ENCODE measurements at places on chromosomes 7 and 10. TPM values are rescaled to one million over a fixed set of nuclear protein-coding genes. Genes with fewer than 3 reads are reported as not detected.
A peak's percentile ranks its signal among the peaks of the same experiment; 100 is the strongest.

NFKB2 gene
- 14.6 TPM for polyA plus RNA-seq

GTF2IRD1 gene
- 1.6 TPM for polyA plus RNA-seq

DNA sequence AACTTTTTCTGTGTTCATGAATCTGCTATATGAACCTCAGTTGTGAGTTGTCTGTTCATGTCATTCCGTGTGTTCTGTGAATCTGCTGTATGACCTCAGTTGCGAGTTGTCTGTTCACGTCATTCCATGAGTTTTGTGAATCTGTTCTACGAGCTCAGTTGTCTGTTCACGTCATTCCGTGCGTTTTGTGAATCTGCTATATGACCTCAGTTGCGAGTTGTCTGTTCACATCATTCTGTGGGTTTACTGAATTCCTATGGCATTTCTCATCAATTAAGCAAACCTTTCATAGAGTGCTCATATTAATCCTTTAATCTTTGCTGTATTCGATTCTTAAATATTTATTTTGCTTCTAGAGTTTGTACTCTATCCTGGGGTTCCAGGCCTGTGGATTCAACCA is 150.6 kb downstream of the DIP2C start:
- H3K4me3 ChIP-seq = no peak overlapping the region
- no peaks in the 10 kb centered on the region for H3K27me3 ChIP-seq
- peaks cover 8% of the 10 kb centered on the region for H3K36me3 ChIP-seq
- no peak for DNase-seq
- H3K27ac ChIP-seq = no peak overlapping the region

DNA sequence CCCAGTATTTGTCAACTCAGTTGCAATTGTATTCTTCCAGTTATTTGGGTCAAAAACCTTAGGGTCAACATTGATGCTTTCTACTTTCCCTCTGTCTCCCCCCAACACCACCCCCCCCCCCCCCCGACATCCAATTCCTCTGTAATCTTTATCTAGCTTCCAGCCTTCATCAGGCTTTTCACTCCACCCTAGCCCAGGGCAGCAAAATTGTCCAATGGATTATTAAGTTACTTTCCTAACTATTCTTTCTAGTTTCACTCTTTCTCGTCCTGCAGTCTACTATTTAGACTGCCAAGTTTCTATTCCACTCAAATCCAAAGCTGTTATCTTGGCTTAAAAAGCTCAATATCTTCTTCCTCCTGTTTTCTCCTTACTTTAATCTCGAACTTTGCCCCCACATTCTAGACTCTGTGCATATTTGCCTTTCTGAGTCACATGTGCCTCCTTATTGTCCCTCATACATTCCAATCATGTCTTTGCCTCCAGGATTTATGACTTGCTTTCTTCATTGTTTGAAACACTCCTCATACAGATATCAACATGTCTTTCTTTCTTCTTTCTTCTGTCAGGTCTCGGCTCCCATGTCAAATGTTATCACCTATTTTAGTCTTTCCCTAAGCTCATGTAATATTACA is 196.6 kb upstream of the TMEM196 start:
- DNase-seq = peak; percentile 81
- no peak overlapping the region for H3K4me3 ChIP-seq
- H3K27me3 ChIP-seq = no peaks in the 10 kb centered on the region
- peaks cover 5% of the 10 kb centered on the region for H3K4me1 ChIP-seq
- H3K36me3 ChIP-seq = no peaks in the 10 kb centered on the region

SH2D4B gene
- polyA plus RNA-seq = not detected

GRCh38 chr10:12051241-12051640 is 8.6 kb upstream of the UPF2 start:
- H3K36me3 ChIP-seq = no peaks in the 10 kb centered on the region
- no peak for DNase-seq
- H3K27ac ChIP-seq = no peak overlapping the region
- no peaks in the 10 kb centered on the region for H3K4me1 ChIP-seq
- H3K27me3 ChIP-seq = no peaks in the 10 kb centered on the region

DNA sequence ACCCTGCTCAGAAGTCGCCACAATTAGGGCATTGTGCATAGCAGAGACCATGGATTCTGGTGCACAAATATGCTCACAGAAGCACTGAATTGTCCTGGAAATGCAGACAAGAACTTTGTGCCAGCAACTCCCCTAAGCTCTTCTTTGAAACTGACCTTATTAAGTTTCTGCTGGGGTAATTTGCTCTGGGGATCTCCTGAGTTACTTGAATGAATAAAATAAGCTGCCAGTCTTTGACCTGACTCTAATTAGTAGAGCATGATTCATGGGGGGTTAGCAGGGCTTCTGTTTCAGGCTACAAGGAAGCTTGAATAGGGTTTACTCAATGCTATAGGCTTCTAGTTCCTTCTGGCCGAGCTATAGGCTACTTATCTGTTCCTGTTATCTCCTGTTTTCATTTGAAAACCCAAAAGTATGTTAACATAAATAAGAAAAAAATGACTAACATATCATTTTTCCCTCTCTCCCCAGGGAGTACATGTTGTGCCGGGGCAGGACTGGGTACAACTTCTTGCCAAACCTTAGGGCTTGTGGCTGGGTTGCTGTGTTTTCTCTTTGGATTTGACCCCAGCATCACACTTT is 169.0 kb upstream of the TMEM229A start:
- H3K27me3 ChIP-seq = no peaks in the 10 kb centered on the region
- no peak overlapping the region for H3K4me3 ChIP-seq
- H3K36me3 ChIP-seq = no peaks in the 10 kb centered on the region
- DNase-seq = no peak
- no peaks in the 10 kb centered on the region for H3K4me1 ChIP-seq

ADCY1 gene
- polyA plus RNA-seq = under 0.01 TPM

- no peak overlapping the region for H3K4me3 ChIP-seq
- no peak overlapping the region for H3K27ac ChIP-seq
- no peaks in the 10 kb centered on the region for H3K36me3 ChIP-seq
- H3K27me3 ChIP-seq = no peaks in the 10 kb centered on the region
- H3K4me1 ChIP-seq = no peaks in the 10 kb centered on the region
These were observed 9.0 kb downstream of the AGAP3 start for GRCh38 chr7:151095123-151095797.

TUBB8 gene
- polyA plus RNA-seq = 0.13 TPM

DNA sequence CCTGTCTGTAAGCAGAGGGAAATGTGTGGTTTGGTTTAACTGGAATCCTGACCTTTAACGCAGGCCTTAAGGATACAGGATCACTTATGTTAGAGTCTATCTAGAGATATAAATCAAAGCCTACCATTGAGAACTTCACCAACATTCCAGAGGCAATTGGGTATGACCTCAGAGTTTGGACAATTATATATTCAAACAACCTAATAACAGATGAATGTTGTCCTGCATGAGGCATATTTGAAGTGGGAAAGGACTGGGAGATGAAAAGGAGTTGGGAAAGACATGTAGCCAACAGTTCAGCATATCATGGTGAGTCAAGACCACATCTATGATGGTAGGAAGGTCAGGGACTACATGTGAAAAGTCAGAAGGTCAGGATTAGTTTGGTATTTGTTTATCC is 274.2 kb downstream of the DOCK4 start:
- DNase-seq = no peak
- H3K36me3 ChIP-seq = no peaks in the 10 kb centered on the region
- H3K27ac ChIP-seq = no peak overlapping the region
- H3K27me3 ChIP-seq = no peaks in the 10 kb centered on the region
- H3K4me1 ChIP-seq = no peaks in the 10 kb centered on the region

DNA sequence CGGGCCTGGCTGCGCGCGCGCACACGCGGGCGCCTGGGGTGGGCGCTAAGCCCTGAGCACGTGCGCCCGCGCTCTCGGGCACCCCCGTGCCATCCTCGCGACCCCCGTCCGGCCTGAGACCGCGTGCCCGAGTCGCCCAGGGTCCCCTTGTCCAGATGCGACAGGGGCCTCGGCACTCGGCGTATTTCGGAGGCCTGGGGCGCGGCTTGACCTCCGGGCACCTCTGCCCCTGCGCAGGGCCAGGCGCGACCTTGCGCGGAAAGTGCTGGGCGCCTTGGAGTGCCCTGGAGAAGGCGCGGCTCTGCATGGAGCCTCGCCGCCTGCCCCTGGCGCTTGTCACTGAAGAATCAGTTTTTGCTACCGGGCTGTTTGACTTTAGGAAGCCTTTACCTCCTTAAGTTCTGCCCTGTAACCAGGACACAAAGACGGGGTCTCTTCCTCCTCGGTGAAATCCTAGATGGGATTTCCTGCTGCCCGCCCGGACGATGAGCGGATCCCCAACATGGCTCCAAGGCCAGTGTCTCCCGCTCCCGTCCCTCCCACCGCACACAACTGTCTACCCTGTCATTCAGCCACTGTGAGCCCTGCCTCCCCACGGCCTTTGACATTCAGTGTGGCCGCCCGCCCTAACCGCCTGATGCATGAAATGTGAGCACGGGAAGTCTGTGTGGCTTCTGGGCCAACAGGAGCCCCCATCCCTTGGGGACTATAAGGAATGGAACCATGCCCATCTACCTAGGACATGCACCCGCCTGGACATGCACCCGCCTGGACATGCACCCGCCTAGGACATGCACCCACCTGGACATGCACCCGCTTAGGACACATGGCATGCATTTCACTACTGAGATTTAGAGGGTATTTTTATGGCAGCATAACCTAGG is 1.1 kb upstream of the STK32C start:
- no peak overlapping the region for H3K4me3 ChIP-seq
- DNase-seq = no peak
- peaks cover 3% of the 10 kb centered on the region for H3K4me1 ChIP-seq
- no peaks in the 10 kb centered on the region for H3K27me3 ChIP-seq

- no peaks in the 10 kb centered on the region for H3K36me3 ChIP-seq
- peak overlapping the region; percentile 84 for H3K27ac ChIP-seq
- no peaks in the 10 kb centered on the region for H3K4me1 ChIP-seq
- no peaks in the 10 kb centered on the region for H3K27me3 ChIP-seq
These were observed 6.3 kb upstream of the ZNF736 start for GRCh38 chr7:64307254-64308015.

DNA sequence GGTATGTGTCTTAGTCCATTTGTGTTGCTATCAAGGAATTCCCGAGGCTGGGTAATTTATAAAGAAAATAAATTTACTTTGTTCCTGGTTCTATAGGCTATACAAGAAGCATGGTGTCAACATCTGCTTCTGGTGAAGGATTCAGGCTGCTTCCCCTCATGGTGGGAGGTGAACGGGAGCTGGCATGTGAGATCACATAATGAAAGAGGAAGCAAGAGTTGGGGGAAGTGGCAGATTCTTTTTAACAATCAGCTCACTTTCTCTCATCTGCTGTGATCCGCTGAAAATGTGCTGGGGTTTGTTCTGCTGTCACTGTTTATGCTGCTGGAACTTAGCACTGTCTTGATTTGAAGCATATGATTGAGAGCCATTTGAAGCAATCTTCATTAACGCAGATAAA is 730.0 kb upstream of the SORCS1 start:
- no peak overlapping the region for H3K4me3 ChIP-seq
- DNase-seq = no peak
- H3K36me3 ChIP-seq = no peaks in the 10 kb centered on the region
- no peaks in the 10 kb centered on the region for H3K27me3 ChIP-seq

RBP4 gene
- polyA plus RNA-seq = 26.0 TPM

DNA sequence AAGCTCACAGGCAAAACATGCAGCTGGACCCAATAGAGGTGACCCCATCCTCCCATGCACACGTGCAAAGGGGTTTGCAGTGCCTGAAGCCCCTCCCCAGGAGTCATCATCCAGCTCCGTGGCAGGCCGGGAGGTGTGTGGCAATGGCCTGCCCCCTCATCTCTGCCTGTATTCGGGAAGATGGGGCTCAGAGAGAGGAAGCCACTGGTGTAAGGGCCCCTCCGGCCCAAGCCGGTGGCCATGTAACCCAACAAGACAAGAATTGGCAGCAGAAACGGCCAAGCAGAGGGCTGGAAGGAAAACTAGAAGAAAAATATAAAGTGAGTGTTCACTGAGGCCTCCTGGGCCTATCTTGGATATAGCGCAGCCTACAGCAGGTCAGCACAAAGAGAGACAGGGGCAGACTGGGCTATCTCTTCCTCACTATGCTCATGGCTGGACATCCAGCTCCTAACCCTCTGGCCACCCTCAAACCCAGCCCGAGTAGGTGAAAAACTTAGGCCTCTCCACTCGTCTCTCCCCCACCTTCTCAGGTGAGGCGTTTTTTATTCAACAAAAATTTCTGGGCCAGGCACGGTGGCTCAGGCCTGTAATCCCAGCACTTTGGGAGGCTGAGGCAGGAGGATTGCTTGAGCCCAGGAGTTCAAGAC is 158.1 kb downstream of the CCDC3 start:
- no peak overlapping the region for H3K27ac ChIP-seq
- H3K27me3 ChIP-seq = no peaks in the 10 kb centered on the region
- H3K4me1 ChIP-seq = no peaks in the 10 kb centered on the region
- no peak overlapping the region for H3K4me3 ChIP-seq

BAMBI gene
- not detected for polyA plus RNA-seq

DNA sequence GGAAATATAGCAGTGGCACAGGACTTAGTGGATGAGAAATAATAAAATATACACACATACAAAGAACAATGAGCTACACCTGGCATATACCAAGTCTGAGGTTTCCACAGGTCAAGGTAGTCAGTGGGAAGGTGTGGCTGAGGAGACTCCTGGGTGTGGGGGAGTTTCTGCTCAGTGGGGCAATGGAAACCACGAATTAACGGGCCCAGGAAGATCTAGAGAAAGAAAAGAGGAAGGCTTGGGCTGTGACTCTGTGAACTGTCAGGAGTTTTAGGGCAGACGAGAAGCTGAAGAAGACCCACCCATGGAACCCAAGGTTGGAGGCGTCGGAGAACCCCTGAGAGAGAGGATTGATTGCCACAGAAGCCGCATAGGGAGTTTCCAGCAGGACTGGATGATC is 196.5 kb downstream of the HERPUD2 start:
- DNase-seq = no peak
- H3K4me3 ChIP-seq = no peak overlapping the region
- H3K36me3 ChIP-seq = no peaks in the 10 kb centered on the region
- H3K27me3 ChIP-seq = no peaks in the 10 kb centered on the region

PLA2G12B gene
- 18.7 TPM for polyA plus RNA-seq

MKX gene
- 0.25 TPM for polyA plus RNA-seq

DNA sequence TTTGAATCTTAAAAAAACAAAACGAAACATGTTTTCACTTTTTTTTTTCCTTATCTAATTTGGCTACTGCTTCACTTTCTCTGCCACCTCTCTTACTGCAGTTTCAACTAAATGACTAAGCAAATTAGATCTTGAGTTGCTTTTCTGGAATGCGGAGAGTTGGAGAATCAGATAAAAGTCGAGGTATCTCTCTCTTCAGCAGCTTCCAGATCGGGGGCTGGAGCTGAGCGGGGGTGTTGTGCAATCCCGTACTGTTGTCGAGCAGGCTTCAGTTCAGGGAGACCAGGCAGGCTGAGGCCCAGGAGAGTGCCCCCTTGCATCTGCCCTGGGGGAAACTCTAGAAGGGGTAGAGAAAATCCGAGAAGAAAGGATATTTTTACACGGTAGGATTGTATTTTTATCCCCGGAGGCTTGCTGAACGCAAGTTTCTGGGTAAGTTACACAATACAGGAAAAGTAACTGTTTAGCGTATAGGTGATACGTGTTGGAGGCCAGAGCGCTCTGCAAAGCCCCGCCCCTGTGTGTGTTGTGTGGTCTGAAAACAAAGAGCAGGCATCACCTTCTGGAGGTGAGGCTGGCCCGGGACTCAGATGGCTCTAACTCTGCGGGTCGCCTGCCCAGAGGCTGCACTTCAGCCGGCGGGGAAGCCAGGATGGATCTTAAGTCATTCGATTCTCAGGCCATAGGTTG is 116.6 kb downstream of the KLF6 start:
- H3K27ac ChIP-seq = no peak overlapping the region
- H3K4me3 ChIP-seq = no peak overlapping the region
- H3K4me1 ChIP-seq = no peaks in the 10 kb centered on the region
- peaks cover 3% of the 10 kb centered on the region for H3K27me3 ChIP-seq

- no peak overlapping the region for H3K4me3 ChIP-seq
- no peaks in the 10 kb centered on the region for H3K4me1 ChIP-seq
- no peak overlapping the region for H3K27ac ChIP-seq
- H3K36me3 ChIP-seq = no peaks in the 10 kb centered on the region
These were observed 77.7 kb upstream of the GNA12 start for GRCh38 chr7:2921653-2922347.

- H3K27me3 ChIP-seq = no peaks in the 10 kb centered on the region
- no peak for DNase-seq
- no peak overlapping the region for H3K27ac ChIP-seq
- H3K4me1 ChIP-seq = no peaks in the 10 kb centered on the region
These were observed 235.5 kb downstream of the CCSER2 start for GRCh38 chr10:84563868-84564267.

Measured in small intestine (tissue), 16 donors.